Left renal pelvis (tissue), 4 donors: ENCODE measurements at places on chromosomes 4 and X.

- DNase-seq = no peak
Measured at GRCh38 chr4:138981930-138982390, 33.6 kb upstream of the NOCT start.

DNA sequence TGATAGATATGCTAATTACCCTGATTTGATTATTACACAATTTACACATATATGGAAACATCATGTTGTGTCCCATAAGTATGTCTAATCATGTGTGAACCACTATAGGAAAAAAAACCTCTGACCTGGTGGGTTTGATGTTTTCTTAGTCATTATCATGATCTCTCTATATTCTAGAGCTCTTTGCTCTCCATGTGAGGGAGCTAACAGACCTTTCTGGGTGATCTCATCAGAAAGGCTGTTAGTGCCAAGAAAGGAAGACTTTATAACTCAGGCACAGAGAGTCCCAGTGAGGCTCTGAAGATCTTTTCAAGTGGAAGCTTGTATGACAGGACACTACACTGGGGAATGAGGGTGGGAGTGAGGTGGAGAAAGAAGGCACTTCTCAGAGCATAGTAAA is 527.7 kb upstream of the MAGEB2 start:
- DNase-seq = no peak

- peak; percentile 22 for DNase-seq
Measured at GRCh38 chr4:69689599-69689998, 36.6 kb upstream of the UGT2A1 start.

- DNase-seq = no peak
Measured at GRCh38 chr4:7716010-7716721, 223.5 kb downstream of the AFAP1 start.

DNA sequence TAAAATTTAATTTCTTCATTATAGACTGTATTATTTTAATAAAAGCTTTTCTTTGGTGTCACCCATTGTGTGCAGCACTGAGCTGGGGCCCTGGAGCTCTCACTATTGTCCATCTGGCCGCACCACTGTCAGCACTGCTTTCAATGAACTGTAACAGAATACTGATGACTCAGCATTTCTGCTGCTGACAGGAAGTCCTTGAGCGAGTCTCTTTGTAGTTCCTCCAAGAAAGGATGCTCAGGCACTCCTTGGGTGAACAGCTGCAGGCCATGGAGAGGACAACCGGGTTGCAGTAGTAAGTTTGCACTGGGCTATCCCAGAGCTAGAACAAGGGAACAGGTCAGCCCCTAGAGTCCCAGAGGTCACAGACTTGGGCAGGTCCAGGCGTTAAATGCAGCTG is 81.6 kb downstream of the SORBS2 start:
- DNase-seq = no peak

DNA sequence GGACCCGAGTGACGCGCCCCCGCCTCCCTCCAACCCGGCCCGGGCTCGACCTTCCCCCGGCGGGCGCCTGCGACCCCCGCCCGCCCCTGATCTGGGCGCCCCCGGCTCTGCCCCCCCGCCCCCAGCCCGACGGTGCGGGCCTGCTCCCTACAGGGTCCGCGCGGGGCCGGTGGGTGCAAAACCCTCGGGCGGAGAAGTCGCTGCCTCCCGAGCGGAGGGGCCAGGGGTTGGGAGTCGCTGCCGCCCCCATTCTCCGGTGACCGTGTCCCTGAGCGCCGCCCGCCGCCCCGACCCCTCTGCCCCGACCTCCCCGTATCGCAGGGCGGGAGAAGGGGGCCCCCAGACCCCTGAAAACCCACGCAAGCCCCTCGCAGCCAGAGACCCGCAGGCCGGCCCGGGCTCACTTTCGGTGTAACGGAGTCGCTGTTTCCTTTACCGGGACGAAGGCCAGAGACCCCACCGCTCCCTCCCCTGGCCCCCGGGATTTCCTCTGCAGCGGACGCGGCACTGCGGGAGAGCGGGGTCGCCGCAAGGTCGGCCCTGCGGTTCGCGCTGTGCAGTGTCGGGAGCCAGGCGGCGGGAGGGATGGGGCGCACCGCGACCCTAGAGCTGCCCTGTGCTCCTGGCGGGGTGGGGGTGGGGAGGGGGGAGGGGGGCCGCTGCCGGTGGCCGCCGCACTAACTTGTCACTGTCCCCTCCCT is 729 bp upstream of the CPLX1 start:
- no peak for DNase-seq
